ENCODE measurements at places on chromosomes 2 and 18. TPM values are rescaled to one million over a fixed set of nuclear protein-coding genes. Genes with fewer than 3 reads are reported as not detected.
A peak's percentile ranks its signal among the peaks of the same experiment; 100 is the strongest.

GRCh38 chr2:241563031-241563507, 4.5 kb downstream of the BOK start:
- DNase-seq = no peak

GRCh38 chr2:175063741-175064140, 58.6 kb upstream of the CHN1 start:
- no peak for DNase-seq

- DNase-seq = no peak
These were observed 1377.0 kb downstream of the SUCLG1 start for GRCh38 chr2:83081826-83082690.

DNA sequence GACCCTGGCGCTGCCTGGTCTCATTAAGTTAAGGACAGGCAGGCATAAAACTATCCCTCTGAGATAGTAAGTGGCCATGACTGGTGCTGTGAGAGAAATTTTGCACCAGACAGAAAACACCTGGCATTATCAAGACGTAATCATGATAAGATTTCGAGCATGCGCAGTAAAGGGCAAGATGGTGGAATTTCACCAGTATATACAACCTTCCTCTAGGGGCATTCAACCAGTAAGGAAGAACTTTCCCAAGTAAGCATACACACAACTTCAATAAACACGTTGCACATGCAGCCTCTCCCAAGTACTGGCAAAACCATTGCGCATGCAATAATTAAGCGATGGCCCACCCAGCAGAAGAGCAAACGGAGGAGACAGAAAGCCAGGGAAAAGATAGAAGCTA, 1376.4 kb upstream of the CRIM1 start:
- no peak for DNase-seq

GRCh38 chr18:69567813-69568488, 167.3 kb downstream of the DOK6 start:
- no peak for DNase-seq

DNA sequence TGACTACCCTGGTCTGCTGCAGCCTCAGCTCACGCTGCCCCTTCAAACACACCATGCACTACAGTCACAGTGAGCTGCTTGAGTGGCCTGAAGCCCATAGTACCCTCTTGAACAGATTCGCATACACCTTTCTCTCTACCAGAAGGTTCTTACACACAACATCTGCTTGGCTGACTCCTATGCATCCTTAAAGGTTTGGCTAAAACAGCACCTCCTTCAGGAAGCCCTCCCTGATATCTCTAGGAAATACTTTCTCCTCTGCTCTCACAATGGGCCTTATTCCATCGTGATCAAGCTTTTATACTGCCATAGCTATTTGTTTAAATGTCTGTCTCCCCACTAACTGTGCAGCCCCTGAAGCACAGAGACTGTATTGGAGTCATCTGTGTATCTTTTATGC, 31.5 kb downstream of the TGFBRAP1 start:
- no peak for DNase-seq

GRCh38 chr2:59684116-59684770, 869.2 kb downstream of the BCL11A start:
- DNase-seq = no peak

DNA sequence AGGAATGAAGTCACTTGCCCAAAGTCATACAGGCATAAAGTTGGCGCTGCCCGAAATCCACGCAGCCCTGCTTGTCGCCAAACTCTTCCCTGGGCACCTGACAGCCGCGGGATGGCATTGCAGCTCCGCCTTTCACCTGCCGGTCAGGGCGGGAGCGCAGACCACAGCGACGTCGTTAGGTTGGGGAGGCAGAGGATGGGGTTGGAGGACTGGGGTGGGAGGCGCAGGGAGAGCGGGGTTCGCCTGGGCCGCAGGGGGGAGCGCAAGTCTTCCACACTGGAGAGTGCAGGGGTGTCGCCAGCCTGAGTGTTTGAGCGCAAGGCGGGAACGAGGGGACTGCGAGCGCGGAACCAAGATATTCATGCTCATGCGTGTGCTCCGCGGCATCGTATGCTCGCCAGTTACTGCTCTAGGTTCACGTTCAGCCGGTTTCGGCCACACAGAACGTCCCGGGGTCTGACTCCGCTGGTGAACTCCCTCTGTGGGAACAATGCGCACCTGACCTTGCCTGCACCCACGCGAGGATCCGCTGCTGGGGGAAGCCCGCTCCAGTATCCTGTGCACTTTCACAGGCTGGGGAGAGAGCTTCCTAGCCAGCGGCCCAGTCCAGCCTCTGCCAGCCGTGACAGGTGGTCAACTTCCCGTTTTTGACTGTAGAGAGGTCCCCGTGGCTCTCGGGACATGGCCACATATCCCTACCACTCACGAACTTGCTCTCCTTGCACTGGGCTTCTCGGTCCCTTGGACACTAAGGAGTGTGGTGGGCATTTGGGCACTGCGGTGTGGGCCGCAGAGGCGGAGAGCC, 767 bp upstream of the NPPC start:
- DNase-seq = peak; percentile 61

GRCh38 chr18:57660961-57661360, 39.3 kb upstream of the NARS1 start:
- no peak for DNase-seq

DNA sequence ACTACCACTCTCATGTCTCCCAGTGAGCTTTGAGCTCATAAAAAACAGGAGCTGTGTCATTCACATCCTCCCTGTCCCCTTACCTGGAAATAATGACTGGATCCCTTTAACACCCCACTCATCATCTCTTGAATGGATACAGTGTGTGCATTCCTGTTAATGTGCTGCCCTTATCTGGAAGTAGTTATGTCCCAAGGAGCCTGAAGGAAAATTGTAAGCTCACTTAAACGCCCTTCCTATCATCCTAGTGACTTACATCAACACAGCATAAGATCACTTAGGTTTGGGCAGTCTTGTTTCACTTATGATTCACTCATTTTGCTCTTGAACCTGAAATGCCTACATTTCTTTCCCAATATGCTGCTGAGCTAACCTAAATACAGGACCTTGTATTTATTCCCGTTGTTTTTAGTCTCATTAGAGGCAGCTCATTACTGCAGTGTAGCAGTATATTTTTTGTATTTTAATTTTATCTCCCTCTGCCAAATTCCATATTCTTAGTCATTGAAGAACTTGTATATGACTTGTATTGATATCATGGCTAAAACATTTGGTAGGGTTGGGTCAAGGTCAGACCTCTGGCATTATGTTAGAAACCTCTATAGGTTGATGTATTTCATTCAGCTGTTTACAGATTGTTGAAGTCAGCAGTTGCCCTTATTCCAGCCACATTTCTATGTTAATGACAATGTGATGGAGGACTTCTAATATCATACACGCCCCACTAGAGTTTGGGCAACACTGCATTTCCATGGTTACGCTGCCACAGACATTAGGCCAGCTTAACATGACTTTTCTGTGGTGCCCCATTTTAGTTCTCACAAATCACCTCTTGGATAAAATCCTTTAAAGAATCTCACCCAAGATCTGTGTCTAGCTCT, 72.9 kb downstream of the PKP4 start:
- DNase-seq = no peak

DNA sequence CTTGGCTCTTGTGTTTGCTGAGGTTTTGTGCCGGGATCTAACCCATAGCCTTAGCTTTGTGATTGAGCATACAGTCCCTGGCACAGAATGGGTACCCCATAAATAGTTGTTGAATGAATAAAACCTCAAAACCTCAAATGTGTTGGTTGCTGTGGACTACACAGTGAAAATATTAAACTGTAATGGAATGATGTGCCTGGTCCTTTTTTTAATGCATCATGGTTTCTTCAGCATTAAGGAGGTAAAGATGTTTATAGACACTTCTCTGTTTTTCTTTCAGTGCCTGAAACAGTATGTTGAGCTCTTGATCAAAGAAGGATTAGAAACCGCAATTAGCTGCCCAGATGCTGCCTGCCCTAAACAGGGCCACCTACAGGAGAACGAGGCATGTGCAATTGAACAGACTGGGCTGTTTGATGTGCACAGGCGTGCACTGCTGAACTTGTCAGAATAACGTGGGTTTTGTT, 97.0 kb downstream of the RNF144A start:
- DNase-seq = no peak

GRCh38 chr2:85823951-85824350, 64.8 kb downstream of the ST3GAL5 start:
- DNase-seq = no peak

GRCh38 chr2:16773080-16773713, 107.6 kb upstream of the CYRIA start:
- DNase-seq = peak; percentile 43

Gene FHOD3
- 1.6 TPM for total RNA-seq

Gene POTEC
- total RNA-seq = not detected

Gene ZFP36L2
- total RNA-seq = 146 TPM

Gene NT5DC4
- total RNA-seq = not detected
